ENCODE measurements at places on chromosomes 2 and 18. TPM values are rescaled to one million over a fixed set of nuclear protein-coding genes. Genes with fewer than 3 reads are reported as not detected.

- H3K27ac ChIP-seq = no peak overlapping the region
- no peaks in the 10 kb centered on the region for H3K36me3 ChIP-seq
Measured at GRCh38 chr2:29697181-29697580, 224.2 kb downstream of the ALK start.

Gene FZD7
- total RNA-seq = 12.1 TPM

Gene FBXO15
- 4.1 TPM for total RNA-seq

GRCh38 chr2:237574894-237575868 is 8.8 kb downstream of the PRLH start:
- H3K27ac ChIP-seq = peak overlapping the region; percentile 18
- no peak for DNase-seq
- no peaks in the 10 kb centered on the region for H3K4me1 ChIP-seq
- no peaks in the 10 kb centered on the region for H3K36me3 ChIP-seq
- H3K4me3 ChIP-seq = no peak overlapping the region
- no peaks in the 10 kb centered on the region for H3K27me3 ChIP-seq

Gene MAP3K19
- 11.0 TPM for total RNA-seq

DNA sequence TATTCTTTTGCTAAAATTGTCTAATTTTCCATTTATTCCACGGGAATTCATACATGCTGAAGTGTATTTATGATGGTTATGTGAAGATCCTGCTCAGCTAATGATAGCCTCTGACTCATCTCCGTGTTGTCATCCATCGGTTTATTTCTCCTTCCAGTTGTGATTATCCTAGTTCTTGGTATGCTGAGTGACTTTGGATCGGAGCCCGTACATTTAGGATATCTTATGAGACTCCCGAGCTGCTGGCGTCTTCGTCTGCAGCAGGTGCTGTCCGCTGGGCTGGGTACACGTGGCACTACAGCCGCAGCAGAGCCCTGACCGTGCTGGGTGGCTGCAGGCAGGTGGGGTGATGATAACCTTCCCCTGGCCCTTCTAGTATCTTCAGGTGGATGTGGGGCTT is 40.1 kb upstream of the GALR1 start:
- H3K27me3 ChIP-seq = no peaks in the 10 kb centered on the region
- H3K27ac ChIP-seq = no peak overlapping the region
- H3K36me3 ChIP-seq = no peaks in the 10 kb centered on the region
- H3K4me3 ChIP-seq = no peak overlapping the region

DNA sequence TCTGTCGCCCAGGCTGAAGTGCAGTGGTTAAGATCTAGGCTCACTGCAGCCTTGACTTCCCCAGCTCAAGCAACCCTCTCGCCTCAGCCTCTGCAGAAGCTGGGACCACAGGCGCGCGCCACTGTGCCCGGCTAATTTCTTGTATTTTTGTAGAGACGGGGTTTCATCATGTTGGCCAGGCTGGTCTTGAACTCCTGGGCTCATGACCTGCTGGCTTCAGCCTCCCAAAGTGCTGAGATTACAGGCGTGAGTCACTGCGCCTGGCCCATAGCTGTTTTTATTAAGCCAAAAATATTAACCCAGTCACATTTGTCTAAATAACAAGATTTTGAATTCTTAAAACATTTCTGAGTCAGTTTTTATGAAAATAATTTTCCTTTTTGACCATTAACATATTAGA is 6.3 kb upstream of the SFT2D3 start:
- no peak overlapping the region for H3K27ac ChIP-seq
- no peak for DNase-seq
- no peak overlapping the region for H3K4me3 ChIP-seq
- no peaks in the 10 kb centered on the region for H3K4me1 ChIP-seq

GRCh38 chr2:189082376-189082975 is 97.1 kb downstream of the COL5A2 start:
- no peaks in the 10 kb centered on the region for H3K27me3 ChIP-seq
- no peak overlapping the region for H3K27ac ChIP-seq
- H3K4me3 ChIP-seq = no peak overlapping the region
- H3K4me1 ChIP-seq = no peaks in the 10 kb centered on the region

Gene CNOT9
- 39.9 TPM for total RNA-seq
